Occipital lobe (tissue), 3 donors: ENCODE measurements at places on chromosomes 7 and 10. TPM values are rescaled to one million over a fixed set of nuclear protein-coding genes. Genes with fewer than 3 reads are reported as not detected.

PHKG1 gene
- total RNA-seq = 3.6 TPM

CYP2W1 gene
- not detected for total RNA-seq

UMAD1 gene
- total RNA-seq = 10.9 TPM

CDK1 gene
- 21.7 TPM for total RNA-seq

ADRB1 gene
- 3.3 TPM for total RNA-seq

SRI gene
- 85.8 TPM for total RNA-seq

C10orf62 gene
- not detected for total RNA-seq

OR2A1 gene
- total RNA-seq = not detected

TMEM184A gene
- total RNA-seq = not detected

TWIST1 gene
- total RNA-seq = 0.62 TPM

SFMBT2 gene
- 17.8 TPM for total RNA-seq

GPR15LG gene
- not detected for total RNA-seq

TMEM229A gene
- 1.7 TPM for total RNA-seq

OLAH gene
- 0.31 TPM for total RNA-seq

GIMAP4 gene
- 11.4 TPM for total RNA-seq

OR2A42 gene
- not detected for total RNA-seq

GRM3 gene
- 179 TPM for total RNA-seq

FAM131B gene
- total RNA-seq = 91.1 TPM

AQP1 gene
- 0.31 TPM for total RNA-seq

C7orf33 gene
- not detected for total RNA-seq
